Activated CD4-positive, alpha-beta T cell treated with anti-CD3 and anti-CD28 coated beads for 36 hours (primary cell): ENCODE measurements at places on chromosomes 5 and 9. TPM values are rescaled to one million over a fixed set of nuclear protein-coding genes. Genes with fewer than 3 reads are reported as not detected.

The FGD3 gene
- total RNA-seq = 41.8 TPM

GRCh38 chr5:96094904-96095303, 133.3 kb upstream of the ELL2 start:
- H3K4me3 ChIP-seq = no peak overlapping the region
- DNase-seq = no peak
- H3K36me3 ChIP-seq = no peaks in the 10 kb centered on the region
- no peak overlapping the region for H3K27ac ChIP-seq
- H3K27me3 ChIP-seq = no peaks in the 10 kb centered on the region

GRCh38 chr5:101943784-101944183, 352.3 kb downstream of the SLCO4C1 start:
- H3K4me3 ChIP-seq = no peak overlapping the region
- H3K36me3 ChIP-seq = no peaks in the 10 kb centered on the region
- no peak for DNase-seq
- no peak overlapping the region for H3K27ac ChIP-seq

DNA sequence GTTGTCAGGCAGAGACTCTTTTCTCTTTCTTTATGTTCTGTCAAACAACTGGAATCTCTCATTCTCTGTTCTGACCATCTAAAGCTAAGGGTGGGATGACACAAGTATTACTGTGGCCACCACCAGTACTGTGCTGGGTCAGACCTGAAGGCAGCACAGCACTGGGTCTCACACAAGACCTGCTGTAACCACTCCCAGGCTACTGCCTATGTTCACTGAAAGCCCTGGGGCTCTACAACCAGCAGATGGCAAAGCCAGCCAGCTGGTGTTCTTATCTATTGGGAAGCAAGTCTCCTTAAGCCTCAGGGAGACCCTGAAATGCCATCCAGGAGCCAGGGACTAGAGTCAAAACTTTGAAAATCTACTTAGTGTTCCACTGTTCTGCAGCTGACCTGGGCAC, 189.5 kb downstream of the SLCO4C1 start:
- H3K4me1 ChIP-seq = no peaks in the 10 kb centered on the region
- no peaks in the 10 kb centered on the region for H3K27me3 ChIP-seq
- no peak for DNase-seq
- no peaks in the 10 kb centered on the region for H3K36me3 ChIP-seq
- H3K4me3 ChIP-seq = no peak overlapping the region
